ENCODE measurements at places on chromosomes 16 and 17.
A peak's percentile ranks its signal among the peaks of the same experiment; 100 is the strongest.

- DNase-seq = no peak
Observed at GRCh38 chr17:72421128-72422092, 300.6 kb downstream of the SOX9 start.

DNA sequence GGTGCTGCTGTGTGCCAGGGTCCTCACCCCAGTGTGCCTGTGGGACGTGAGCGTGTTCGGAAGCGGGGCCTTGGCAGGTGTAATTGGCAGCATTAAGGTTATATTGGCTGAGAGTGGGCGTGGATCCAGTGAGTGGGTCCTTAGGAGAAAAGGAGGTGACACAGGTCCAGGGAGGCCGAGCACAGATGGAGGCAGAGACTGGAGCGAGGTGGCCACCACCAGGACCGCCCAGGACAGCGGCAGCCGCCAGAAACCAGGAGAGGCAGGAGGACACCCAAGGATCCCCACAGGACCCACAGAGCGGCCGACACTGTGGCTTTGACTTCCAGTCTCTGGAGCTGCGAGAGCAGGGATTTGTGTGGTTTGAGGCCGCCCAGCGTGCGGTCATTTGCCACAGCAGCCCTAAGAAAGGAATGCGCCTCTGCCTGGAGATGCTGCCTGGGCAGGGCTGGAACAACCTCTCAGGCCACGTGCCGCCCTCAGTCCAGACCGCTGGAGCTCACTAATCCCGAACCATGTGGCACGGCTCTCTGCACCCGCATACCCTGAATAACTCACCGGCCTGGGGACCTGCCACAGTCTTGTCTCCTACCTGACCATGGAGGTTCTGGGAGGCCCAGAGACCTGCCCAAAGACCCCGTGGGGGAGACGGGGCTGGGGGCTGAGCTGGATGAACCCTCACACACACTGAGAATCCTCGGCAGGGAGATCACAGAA, 45.4 kb downstream of the SOX8 start:
- DNase-seq = no peak

DNA sequence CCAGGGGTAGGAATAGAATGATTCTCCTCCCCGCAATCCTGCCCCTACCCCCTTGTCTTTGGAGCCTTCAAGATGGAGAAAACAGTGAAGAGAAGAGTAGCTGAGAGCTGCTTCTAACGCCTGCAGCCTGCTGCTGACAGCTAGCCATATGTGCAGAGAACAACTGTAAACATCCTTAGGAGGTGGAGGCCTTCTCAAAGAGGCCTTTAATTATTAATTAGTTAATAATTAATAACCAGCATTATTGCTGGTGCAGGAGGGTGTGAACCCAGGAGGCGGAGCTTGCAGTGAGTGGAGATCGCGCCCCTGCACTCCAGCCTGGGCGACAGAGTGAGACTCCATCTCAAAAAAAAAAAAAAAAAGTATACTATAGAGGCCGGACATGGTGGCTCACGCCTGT, 8.5 kb downstream of the BFAR start:
- no peak for DNase-seq

DNA sequence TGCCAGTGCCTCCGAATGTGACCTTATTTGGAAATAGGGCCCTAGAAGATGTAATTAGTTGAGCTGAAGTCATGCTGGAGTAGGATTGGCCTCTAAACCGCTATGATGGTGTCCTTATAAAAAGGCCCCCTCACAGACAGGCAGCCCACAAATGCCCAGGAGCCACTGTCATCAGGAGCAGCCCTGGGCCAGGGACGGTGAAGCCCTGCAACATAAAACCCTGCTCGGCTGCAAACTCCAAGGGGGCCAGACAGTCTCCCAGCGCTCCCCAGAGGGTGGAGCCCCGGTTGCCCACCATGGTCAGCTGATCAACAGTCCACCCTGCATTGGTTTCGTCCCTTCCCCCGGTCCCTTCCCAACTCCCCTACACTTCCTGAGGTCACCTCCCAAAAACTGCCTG, 351.7 kb downstream of the FOXL1 start:
- DNase-seq = no peak

DNA sequence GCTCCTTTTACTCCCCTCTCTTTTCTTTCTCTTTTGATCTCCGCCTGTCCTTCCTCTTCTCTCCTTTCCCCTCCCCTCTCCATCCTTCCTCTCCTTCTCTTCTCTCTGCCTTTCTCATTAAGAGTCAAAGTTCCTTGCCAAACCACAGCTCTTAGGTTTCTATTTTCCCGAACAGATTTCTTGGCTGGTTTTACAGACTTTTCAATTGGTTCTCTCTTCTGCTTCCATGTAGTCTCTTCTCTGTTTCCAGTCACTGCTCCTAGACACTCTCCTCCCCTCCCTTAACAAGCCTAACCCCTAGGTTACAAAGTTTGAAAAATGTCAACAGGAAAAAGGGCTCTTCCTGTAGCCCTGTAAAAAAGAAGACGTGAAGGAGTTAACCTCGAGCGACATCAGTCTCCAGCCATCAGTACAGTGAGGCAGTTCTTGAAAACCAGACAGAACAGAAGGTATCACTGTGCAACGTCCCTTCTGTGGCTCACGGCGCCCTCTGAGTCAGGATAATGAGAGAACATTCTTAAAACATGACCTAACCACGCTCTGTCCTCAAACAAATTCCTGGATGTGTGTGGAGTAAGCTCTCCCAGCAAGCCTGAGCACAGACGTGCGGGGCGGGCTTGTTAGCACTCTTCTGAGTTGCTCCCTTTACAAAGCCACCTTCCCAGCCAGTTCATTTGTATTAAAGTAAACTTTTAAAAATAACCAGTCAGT, 11.6 kb upstream of the MARCHF10 start:
- peak; percentile 9 for DNase-seq

DNA sequence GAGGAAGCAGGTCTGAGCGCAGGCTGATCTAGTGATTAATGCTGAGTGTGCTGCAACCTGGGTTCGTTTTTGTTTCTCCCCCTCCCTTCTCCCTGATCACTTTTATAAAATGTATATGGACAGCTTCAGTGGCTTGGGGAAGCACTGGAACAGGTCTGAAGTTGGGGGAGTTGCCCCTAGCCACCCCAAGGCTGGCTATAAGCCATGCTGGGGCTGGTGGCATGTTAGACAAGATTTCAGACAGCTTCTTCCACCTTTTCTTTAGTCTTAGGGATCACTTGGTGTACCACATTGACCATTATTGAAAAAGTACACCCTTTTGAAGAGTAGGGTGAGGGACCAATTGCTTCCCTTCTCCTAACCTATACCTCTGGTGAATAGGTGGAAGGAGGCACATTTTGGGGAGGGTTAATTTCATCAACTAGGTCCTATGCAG, 3.8 kb upstream of the VAC14 start:
- no peak for DNase-seq

Measured in suppressor macrophage (primary cell).